Stomach (tissue), 19 donors: ENCODE measurements at places on chromosomes 6 and 20. TPM values are rescaled to one million over a fixed set of nuclear protein-coding genes. Genes with fewer than 3 reads are reported as not detected.

- no peak overlapping the region for H3K27ac ChIP-seq
- H3K27me3 ChIP-seq = no peaks in the 10 kb centered on the region
- H3K36me3 ChIP-seq = no peaks in the 10 kb centered on the region
- DNase-seq = no peak
- no peak overlapping the region for H3K4me3 ChIP-seq
These were observed 636.5 kb upstream of the PTCHD4 start for GRCh38 chr6:48747471-48747870.

DNA sequence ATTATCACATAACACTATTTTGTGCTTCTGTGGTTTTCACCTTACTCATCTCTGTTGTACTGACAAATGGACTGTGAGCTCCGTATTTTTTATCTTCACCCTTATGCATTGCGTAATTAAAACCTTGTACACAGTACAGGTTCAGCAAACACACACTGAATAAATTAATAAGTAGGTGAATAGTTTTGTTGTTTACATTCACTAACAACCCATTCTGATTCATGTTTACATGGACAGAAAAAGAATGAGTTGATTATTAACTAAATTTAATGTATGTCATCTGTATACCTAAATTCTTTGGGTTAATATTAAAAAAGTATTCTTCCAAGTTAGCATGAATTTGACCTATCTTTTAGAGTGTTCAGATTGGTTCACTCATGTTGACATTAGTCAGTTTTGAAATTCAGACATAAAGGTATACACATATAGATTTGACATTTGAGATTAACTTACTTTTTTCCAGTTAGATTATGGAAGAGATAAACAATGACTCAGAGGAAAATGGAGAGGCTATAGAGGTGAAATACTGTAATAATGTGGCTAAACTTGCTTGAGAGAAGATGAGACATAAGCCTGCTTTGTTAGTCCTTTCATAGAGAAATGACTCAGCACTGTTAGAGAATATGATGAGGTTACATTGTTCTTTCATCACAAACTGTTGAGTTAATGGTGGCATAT, 541.7 kb upstream of the FLRT3 start:
- no peaks in the 10 kb centered on the region for H3K27me3 ChIP-seq
- no peaks in the 10 kb centered on the region for H3K36me3 ChIP-seq
- H3K4me3 ChIP-seq = no peak overlapping the region
- no peak for DNase-seq

The HLA-DQB1 gene
- total RNA-seq = not detected

- no peak for DNase-seq
- no peaks in the 10 kb centered on the region for H3K4me1 ChIP-seq
- H3K4me3 ChIP-seq = no peak overlapping the region
- H3K27ac ChIP-seq = no peak overlapping the region
- H3K36me3 ChIP-seq = no peaks in the 10 kb centered on the region
- no peaks in the 10 kb centered on the region for H3K27me3 ChIP-seq
These were observed 33.4 kb upstream of the CCR6 start for GRCh38 chr6:167089243-167090142.

The LTB gene
- total RNA-seq = not detected

GRCh38 chr20:11522366-11522741, 395.3 kb upstream of the BTBD3 start:
- no peak for DNase-seq
- no peaks in the 10 kb centered on the region for H3K4me1 ChIP-seq
- H3K36me3 ChIP-seq = no peaks in the 10 kb centered on the region
- no peaks in the 10 kb centered on the region for H3K27me3 ChIP-seq

DNA sequence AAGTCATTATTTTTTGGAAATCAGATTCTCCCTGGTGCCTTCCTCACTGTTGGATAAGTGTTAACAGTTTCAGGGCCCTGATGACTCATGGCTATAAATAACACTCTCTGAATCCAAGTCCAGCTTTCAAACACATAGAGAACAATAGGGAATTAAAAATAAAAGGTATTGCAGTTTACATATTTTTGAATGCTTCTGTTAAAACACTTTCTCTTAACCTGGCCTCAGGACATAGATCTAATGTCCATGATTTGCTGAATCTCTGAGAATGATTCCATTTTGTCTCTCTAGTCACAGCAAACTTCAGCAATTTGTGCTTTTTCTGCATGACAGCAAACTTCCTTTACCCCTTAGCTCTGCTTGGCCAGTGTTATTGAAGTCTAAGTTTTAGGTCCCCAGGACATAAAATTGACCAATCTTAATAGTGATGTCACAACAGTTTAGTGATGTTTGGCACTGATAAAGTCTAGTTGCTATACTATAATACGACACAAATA, 1192.4 kb upstream of the CITED2 start:
- H3K27ac ChIP-seq = no peak overlapping the region
- no peaks in the 10 kb centered on the region for H3K27me3 ChIP-seq
- H3K4me1 ChIP-seq = no peaks in the 10 kb centered on the region

DNA sequence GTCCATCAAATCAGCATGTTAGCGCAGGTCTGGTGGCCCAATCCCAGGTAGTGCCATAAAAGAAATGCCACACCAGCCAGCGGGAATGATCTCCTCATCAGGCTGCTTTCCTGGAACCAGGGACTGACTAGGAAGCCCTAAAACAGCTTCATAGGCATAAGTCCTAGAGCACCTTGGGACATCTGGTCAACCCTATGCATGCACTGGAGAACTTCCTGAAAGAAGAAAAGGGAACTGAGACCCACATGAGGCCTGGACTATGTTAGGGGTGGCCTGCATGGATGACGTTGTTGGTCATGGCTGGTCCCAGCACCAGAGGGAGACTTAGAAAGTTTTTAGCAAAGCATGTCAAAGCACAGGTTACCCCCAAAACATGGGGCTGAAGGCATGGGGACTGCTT, 7.6 kb upstream of the KCNK16 start:
- DNase-seq = no peak
- no peak overlapping the region for H3K4me3 ChIP-seq
- H3K36me3 ChIP-seq = no peaks in the 10 kb centered on the region
- no peak overlapping the region for H3K27ac ChIP-seq

GRCh38 chr6:135162678-135163439, 18.2 kb upstream of the MYB start:
- H3K27me3 ChIP-seq = no peaks in the 10 kb centered on the region
- DNase-seq = peak; percentile 37
- H3K27ac ChIP-seq = no peak overlapping the region
- H3K36me3 ChIP-seq = no peaks in the 10 kb centered on the region
- no peaks in the 10 kb centered on the region for H3K4me1 ChIP-seq

DNA sequence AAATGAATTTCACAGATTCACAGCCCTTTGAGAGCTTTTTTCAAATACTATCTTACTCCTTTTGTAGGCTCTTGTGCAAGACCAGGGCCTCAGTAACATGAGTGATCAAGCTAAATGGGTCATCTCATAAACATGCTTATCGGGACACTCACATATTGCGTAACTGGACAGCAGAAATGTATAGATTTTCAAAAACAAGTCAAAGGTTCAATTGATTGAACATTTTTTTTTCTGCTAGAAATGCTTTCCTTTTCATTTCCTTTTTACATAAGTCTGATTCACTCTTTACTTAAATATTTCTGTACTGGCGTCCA, 8.7 kb upstream of the SALL4 start:
- H3K27ac ChIP-seq = no peak overlapping the region
- no peaks in the 10 kb centered on the region for H3K36me3 ChIP-seq
- peaks cover 6% of the 10 kb centered on the region for H3K27me3 ChIP-seq
- H3K4me1 ChIP-seq = no peaks in the 10 kb centered on the region
- DNase-seq = no peak
- no peak overlapping the region for H3K4me3 ChIP-seq

DNA sequence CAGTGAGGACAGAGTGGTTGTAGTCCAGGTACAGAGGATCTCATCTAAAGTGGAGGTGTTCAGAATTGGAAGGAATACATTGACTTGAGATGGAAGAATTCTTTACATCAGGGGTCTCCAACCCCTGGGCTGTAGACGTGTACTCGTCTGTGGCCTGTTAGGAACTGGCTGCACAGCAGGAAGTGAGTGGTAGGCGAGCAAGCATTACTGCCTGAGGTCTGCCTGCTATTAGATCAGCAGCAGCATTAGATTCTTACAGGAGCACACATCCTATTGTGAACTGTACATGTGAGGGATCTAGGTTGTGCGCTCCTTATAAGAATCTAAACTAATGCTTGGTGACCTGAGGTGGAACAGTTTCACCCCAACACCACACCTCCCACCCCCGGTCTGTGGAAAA, 121.1 kb downstream of the CDKAL1 start:
- no peaks in the 10 kb centered on the region for H3K27me3 ChIP-seq
- H3K36me3 ChIP-seq = peaks cover 8% of the 10 kb centered on the region

The LAMA5 gene
- 278 TPM for total RNA-seq

The SCRT2 gene
- not detected for total RNA-seq

DNA sequence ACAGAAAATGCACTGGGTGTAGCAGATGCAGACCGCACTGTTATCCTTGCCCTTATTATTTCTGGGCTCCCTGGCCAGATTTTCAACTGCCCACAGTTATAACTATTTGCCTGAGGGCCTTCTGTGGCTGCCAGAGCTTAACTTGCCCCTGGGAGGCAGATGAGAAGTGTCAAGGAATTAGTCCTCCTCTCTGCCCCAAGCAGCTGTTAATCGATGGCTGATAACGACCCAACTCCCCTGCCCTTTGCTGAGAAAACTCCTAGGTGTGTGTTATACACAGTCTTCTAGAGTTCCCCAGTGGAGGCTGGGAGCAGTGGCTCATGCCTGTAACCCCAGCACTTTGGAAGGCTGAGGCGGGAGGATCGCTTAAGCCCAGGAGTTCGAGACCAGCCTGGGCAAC, 44.4 kb upstream of the SHLD1 start:
- H3K36me3 ChIP-seq = no peaks in the 10 kb centered on the region
- no peaks in the 10 kb centered on the region for H3K27me3 ChIP-seq
- no peak overlapping the region for H3K4me3 ChIP-seq
- no peak overlapping the region for H3K27ac ChIP-seq
- DNase-seq = no peak
- no peaks in the 10 kb centered on the region for H3K4me1 ChIP-seq

The TSBP1 gene
- total RNA-seq = not detected

- H3K4me3 ChIP-seq = peak overlapping the region; percentile 81
- peaks cover 16% of the 10 kb centered on the region for H3K4me1 ChIP-seq
- DNase-seq = no peak
- peak overlapping the region; percentile 66 for H3K27ac ChIP-seq
These were observed 988 bp downstream of the TIAM2 start for GRCh38 chr6:154996016-154996590.

The ARMH2 gene
- not detected for total RNA-seq

- no peaks in the 10 kb centered on the region for H3K27me3 ChIP-seq
- DNase-seq = no peak
- H3K4me3 ChIP-seq = no peak overlapping the region
- no peaks in the 10 kb centered on the region for H3K4me1 ChIP-seq
- H3K36me3 ChIP-seq = no peaks in the 10 kb centered on the region
These were observed 412.6 kb upstream of the PLCB4 start for GRCh38 chr20:8656335-8656734.

The ADGB gene
- not detected for total RNA-seq

- H3K27me3 ChIP-seq = no peaks in the 10 kb centered on the region
- no peak for DNase-seq
- H3K4me1 ChIP-seq = no peaks in the 10 kb centered on the region
- no peaks in the 10 kb centered on the region for H3K36me3 ChIP-seq
These were observed 91.7 kb downstream of the CLIC5 start for GRCh38 chr6:45923831-45924391.
